ENCODE measurements at places on chromosomes 12 and 14.

DNA sequence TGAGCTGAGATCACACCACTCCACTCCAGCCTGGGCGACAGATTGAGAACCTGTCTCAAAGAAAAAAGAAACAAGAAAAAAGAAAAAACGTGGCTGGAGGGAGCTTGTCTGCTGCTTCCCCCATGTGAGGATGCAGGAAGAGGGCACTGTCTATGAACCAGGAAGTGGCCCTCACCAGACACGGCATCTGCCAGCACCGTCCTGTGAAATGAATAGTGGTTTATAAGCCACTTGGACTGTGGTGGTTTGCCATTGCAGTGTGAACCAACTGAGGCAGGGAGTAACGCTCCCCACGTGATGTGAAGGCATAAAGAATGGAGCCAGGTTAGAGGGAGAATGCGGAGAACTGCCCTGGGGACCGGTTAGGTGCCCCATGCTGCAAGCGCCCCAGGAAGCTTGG is 4.5 kb upstream of the BRF1 start:
- DNase-seq: no peak

GRCh38 chr12:43669373-43669772 is 89.2 kb downstream of the PUS7L start:
- no peak for DNase-seq

DNA sequence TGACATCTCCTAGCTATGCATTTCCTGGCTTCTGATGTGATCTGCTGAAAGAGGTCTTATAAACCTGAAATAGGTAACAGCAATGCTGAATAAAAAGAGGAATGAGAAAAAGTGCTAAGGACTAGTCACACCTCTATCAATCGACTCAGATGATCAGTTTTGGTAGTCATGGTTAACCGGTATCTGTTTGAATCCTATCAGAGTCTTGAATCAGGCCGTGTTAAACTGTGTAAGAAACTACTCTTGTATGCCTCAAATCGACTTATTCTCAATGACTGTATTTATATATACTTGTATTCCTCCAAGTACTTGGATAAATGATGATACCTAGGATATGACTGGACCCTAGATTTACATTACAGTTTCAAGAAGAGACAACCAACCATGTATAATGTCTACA is 10.8 kb upstream of the ISM2 start:
- DNase-seq: no peak

DNA sequence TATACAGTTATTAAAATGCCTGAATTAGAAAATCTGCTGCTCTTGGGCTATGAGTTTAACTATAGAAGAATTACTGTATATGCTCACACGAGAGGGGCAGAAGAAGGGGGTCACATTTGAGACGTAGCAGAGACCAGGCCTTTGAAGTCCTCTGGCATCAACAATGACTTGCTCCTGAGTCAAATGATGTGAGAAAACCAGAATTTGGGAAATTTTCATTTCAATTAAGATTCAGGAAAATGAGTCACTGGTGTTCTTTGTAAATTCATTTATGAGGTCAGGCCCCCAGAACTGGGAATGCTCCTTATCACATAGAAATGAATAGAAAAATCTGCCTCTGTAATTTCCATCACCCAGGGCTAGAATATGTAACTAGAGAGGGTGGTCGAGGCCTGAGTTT is 92.9 kb downstream of the APAF1 start:
- DNase-seq: no peak

GRCh38 chr14:31029016-31029970 is 3.1 kb upstream of the STRN3 start:
- no peak for DNase-seq

- no peak for DNase-seq
Observed at GRCh38 chr14:50936882-50937281, 7.4 kb downstream of the PYGL start.

DNA sequence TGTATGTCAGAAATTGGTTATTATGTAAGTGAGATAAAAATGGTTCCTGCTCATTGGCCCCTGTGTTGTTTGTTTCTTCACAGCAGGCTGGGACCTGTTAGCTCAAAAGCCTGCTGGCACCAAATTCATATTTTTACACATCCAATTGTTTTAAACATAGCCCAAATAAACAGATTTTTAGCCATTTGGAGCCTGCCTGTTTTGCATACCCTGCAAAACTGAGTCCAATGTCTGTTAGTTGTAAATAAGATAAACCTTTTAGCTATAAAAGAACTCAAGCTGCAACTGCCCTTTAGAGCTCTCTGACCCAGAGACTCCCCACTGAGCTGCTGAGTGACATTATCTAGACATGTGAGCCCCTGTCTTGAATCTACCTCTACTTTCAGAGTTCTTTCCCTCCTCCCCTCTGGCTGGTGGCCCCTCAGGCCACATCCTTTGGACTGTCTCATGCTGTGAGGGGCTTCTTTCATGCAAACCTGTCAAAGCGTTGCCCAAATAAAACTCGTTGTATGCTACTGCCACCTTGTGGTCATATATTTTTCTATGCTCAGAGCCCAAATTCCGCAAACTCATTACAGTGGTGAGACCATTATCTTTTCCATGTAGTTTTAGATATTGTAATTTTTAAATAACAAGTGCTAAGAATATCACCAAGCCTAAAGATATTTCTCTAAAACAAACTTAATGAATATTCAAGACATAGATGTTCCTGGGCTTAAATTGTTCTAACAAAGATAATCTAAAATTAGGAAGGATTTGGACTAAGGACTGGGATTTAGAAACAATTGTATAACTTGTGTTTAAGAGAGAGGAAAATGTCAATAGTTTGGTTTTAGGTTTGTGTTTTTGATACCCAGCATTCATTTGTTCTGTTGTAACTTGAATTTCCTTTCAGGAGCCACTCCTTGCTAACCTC is 337.9 kb downstream of the AACS start:
- no peak for DNase-seq

DNA sequence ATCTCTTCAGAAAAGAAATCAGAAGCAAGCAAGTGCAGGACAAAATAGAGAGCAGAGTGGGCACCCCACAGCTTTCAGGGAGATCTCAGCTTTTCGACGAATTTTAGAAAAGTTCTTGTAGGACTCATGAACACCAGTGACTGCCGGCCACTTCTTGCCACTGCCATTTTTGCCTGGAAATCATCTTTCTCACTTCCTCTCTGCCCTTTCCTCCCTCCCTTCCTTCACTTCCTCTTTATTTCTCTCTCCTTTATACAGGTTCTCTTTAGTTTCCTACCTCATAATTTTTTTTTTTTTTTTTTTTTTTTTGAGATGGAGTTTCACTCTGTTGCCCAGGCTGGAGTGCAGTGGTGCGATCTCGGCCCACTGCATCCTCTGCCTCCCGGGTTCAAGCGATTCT is 185.6 kb downstream of the APAF1 start:
- no peak for DNase-seq

GRCh38 chr12:13230500-13230899 is 34.0 kb downstream of the EMP1 start:
- DNase-seq: no peak

Measured in stimulated activated CD4-positive, alpha-beta T cell treated with anti-CD3 and anti-CD28 coated beads, Interleukin-2, amount 100 ng/mL, for 24 hours (primary cell).